AG10803 (cell line): ENCODE measurements at places on chromosomes 11 and 22.

DNA sequence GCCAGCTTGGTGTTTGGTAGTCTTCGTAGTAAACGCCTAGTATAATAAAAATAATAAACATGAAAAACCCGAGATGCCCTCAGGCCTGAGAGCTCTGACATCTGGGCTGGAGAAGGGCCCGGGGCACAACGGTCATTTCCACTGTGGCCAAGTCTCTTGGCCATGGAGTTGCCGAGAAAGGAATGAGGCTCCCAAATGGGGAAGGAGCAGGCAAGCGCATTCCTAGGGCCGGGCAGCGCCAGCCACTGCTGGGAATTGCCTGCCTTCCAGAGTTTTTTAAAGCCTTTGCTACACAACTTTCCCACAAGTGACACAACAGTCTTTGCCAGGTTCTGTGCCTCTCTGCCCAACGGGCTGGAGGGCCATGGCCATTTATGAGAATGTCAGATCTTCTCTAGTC, 103.4 kb downstream of the NAV2 start:
- DNase-seq, result peak; percentile 74

DNA sequence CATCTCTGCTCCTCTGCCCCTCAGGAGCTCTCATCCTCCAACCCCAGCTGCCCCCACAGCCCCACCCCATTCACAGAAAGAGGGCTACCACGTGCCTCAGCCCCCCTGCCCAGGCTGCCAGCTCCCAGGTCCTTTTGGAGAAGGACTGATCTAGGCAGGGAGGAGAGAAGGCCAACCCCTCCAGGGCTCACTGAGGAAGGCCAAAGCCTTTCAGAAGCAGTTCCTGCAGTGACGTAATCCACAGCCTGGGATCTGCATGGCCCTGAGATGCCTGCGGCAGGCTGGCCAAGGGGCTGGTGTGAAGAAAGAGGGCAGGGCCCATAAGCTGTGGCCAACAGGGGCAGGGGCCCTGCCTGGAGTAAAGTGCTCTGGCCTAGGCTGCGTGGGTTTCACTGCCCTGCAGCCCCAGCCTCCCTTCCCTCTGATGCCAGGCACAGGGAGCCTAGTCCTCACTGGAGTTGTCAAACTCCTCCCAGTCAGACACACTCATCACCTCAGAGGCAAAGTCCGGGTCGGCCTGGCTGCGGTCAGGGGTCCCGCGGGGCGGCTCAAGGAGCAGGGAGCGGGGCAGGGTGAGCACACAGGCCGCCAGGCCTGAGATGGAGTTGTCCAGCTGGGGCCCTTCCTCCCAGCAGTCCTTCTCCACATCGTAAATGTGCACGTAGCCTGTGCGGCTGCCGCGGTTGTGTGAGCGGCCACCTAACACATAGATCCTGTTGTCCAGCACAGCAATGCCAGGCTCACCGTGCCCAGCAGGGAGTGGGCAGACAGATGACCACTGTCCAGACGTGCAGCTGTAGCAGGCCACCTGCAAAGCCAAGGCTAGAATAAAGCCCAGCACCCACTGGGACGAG, 4.2 kb upstream of the SCARF2 start:
- peak; percentile 54 for DNase-seq

DNA sequence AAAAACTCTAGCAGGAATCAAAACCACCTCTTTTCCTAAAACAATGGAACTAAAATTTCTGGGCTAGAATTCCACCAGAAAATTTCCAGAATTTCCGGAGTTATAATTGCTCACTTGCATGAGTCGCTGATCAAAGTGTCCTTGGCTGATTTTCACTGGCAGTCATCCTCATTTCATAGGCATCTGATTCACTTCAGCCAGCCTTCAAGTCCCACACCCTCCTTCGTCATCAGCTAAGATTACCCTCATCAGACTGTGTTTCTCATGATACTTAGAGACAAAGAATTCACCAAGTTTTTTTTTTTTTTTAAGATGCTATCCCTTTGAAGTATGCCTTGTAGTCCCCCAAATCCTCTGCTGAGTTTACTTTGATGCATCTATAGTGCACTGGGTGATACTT, 71.5 kb upstream of the RAB38 start:
- peak; percentile 92 for DNase-seq

- peak; percentile 2 for DNase-seq
Measured at GRCh38 chr22:30178181-30179126, 68.1 kb downstream of the LIF start.

- DNase-seq, result no peak
Measured at GRCh38 chr11:78878631-78879030, 304.0 kb upstream of the NARS2 start.

- DNase-seq, result no peak
Measured at GRCh38 chr11:61861634-61862033, 29.7 kb downstream of the FADS3 start.

GRCh38 chr11:129143335-129143734, 48.8 kb downstream of the ARHGAP32 start:
- DNase-seq, result peak; percentile 97

GRCh38 chr22:20256551-20257211, 11.4 kb downstream of the RTN4R start:
- DNase-seq, result no peak

DNA sequence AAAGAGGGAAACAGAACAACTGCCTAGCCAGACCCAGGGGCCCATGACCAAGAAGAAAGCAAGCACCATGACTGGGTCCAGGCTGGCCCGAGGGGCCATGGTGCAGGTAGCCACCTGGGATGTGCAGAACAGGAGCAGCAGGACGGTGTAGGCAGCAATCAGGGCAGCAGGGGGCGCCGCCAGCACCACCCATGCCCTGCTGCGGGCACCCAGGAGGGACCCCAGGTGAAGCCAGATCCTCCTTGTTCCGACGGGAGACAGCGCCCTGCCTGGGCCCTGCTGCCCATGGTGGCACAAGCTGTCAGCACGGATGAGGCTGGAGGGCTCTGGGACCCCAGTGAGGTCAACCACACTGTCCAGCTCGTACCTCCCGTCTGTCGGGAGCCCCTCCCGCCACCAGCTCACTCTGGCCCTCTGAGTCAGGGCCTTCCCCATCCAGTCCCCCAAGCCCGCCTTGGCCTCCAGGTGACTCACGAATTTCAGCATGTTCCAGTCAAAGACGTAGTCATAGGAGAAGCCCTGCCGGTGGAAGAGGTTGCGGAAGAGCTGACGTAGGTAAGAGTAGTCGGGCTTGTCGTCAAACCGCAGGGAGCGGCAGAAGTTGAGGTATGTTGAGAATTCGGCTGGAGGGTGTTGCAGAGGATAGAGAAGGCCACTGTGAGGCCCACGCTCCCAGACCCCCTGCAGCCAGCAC, 18.8 kb downstream of the CSNK1E start:
- DNase-seq, result peak; percentile 60

GRCh38 chr11:121268581-121268980, 24.0 kb upstream of the SC5D start:
- no peak for DNase-seq

DNA sequence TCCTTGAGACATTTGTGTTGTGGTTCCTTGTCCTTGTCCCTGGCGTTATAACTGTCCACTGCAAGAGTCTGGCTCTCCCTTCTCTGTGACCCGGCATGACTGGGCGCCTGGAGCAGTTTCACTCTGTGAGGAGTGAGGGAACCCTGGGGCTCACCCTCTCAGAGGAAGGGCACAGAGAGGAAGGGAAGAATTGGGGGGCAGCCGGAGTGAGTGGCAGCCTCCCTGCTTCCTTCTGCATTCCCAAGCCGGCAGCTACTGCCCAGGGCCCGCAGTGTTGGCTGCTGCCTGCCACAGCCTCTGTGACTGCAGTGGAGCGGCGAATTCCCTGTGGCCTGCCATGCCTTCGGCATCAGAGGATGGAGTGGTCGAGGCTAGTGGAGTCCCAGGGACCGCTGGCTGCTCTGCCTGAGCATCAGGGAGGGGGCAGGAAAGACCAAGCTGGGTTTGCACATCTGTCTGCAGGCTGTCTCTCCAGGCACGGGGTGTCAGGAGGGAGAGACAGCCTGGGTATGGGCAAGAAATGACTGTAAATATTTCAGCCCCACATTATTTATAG, 23.0 kb downstream of the MYBPC3 start:
- no peak for DNase-seq

DNA sequence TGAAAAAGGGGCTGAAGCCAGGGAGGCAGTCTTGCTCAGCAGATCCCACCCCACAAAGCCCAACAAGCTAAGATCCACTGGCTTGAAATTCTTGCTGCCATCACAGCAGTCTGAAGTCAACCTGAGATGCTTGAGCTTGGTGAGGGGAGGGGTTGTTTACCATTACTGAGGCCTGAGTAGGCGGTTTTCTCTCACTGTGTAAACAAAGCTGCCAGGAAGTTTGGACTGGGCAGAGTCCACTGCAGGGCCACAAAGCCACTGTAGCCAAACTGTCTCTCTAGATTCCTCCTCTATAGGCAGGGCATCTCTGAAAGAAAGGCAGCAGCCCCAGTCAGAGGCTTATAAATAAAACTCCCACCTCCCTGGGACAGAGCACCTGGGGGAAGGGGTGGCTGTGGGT, 746.1 kb upstream of the LRRC4C start:
- DNase-seq, result no peak

GRCh38 chr22:32271389-32271788, 16.2 kb upstream of the SLC5A4 start:
- DNase-seq, result no peak

GRCh38 chr11:122023614-122024250, 92.3 kb downstream of the BLID start:
- DNase-seq, result peak; percentile 46

DNA sequence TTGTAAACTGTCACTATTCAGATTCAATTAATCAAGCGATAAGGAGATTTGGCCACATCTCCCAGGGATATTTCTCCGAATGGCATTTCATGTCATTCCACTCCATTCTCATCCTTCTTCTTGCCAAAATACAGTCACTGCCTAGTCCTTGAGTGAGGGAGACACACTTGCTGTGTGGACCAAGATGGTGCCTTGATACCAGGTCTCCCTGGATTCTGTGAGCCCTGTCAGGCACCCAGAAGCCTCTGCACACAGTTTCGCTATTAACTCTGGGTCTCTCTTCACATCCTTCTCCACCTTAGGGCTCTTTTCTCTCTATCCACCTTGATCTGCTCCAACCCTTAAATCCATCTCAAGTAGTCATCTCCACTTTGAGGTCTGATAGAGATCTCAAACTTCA, 119.9 kb upstream of the LMO1 start:
- DNase-seq, result no peak

DNA sequence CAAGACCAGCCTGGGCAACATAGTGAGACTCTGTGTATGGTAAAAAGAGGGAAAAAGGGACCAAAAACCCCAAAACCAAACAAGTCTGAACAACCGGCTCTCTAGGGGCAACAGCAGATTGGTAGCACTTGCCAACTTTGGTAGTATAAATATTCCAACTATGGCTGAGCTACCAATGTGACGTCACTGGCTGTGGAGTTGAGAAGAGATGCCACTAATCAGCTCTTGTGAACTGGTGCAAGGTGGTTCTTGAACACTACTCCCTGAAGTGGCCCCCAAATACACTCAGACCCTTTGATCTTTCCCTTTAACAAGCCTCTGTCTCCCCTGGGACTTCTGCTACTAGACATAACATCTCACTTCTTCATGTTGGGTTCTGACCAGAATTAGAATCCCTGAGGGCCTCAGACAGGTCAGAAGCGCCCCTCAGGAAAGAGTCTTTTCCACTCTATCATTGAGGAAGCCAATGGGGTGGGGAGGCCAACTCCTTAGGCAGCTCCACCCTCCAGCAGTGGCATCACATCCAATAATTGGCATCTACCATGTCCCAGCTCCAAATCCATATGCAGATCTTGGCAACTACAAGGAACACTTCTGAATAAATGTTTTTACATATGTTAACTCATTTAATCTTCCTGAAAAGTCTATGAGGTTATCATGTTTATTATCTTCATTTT, 49.2 kb downstream of the RPL27A start:
- no peak for DNase-seq

DNA sequence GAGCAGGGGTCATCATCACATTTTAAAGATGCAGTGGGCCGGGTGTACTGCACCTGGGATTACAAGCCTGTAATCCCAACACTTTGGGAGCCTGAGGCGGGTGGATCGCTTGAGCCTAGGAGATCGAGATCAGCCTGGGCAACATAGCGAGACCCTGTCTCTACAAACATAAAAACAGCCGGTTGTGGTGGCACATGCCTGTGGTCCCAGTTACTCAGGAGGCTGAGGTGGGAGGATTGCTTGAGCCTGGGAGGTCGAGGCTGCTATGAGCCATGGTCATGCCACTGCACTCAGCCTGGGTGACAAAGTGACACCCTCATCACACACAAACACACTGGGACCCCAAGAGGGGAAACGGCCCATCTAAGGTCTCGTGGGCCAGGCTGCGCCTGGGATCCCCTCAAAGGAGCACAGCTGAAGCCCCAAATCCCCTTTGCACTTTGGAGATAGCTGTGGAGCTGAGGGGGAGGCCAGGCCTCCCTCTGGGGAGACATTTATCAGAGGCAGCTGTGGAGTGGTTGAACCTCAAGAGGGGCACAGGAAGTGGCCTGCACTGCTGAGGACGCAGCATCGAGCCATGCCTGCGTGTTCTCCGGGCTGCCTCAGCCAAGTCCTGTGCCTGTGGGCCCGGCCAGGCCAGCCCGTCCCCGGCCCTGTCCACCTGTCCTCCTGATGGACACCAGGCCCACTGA, 27.5 kb downstream of the OSBPL5 start:
- DNase-seq, result no peak

DNA sequence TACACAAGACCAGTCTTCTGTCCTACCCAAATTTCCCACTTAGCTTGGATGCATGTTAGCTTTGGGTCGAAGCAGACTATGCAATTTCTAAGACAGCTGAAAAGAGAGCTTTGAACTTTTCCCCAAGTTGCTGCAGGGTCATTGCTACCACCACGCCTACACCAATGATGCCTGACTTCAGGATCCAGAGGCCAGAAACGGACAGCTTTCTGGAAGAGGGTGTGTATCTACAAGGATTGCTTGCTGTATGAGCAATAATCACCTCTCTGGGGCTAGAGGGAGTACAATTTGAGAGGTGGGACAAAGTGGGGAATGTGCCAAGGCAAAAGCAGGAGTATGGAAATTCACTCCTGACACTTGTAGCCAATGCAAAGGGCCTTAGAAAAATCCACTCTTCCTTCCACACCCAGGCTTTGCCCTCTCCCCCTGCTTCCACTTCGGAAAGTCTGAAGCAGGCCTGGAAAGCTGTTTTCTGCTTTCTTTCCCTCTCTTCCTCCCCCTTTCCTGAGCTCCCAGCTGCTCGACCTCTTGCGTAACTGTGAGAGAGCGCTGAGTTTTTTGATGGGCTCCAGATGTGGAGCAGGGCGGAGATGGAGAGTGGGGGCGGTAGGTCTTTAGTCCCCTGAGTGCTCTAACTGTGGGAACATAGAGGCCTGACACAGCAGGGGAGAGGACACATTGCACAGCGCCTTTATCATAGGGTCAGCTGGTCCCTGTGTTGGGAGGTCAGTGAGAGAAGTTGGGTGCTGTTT, 2.1 kb upstream of the PHLDB1 start:
- DNase-seq, result peak; percentile 94

DNA sequence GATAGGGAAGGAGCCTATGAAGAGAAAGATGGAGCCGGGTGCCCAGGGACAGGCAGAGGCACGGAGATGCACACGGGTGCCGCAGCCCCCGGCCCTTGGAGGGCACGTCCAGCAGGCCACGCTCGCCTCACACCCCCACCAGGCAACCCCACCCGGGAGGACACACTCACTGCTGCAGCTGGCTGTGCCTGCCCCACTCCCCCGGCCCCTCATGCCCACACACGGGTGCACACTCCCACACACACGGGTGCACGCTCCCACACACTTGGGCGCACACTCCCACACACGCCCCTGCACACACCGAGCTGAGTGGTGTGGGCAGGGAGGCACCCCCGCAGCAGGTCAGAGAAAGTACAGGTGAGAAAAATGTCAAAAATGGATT, 1.1 kb downstream of the MOB2 start:
- no peak for DNase-seq

GRCh38 chr22:23219822-23220484, 39.6 kb downstream of the BCR start:
- peak; percentile 53 for DNase-seq

GRCh38 chr11:84914511-84914910, 712.6 kb downstream of the DLG2 start:
- DNase-seq, result no peak
